ENCODE measurements at places on chromosomes 6 and 20.

DNA sequence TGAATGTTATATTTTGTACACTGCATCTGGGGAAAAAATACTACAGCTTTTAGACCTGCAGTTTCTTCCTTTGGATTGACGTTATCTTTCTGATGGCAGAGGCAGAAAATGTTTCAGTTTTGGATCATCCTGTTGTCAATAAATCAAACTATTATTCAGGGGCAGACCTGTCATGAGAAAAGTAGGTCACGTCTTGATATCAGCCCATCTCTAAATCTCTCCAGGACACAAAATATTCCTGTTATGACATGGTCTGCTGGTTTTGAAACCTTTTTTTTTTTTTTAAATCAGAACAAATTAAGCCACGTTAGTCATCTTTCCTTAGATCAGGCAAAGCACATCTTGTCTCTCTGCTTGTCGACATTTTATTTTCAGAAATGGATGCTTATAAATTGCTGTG is 24.0 kb downstream of the IL20RA start:
- no peak for DNase-seq

DNA sequence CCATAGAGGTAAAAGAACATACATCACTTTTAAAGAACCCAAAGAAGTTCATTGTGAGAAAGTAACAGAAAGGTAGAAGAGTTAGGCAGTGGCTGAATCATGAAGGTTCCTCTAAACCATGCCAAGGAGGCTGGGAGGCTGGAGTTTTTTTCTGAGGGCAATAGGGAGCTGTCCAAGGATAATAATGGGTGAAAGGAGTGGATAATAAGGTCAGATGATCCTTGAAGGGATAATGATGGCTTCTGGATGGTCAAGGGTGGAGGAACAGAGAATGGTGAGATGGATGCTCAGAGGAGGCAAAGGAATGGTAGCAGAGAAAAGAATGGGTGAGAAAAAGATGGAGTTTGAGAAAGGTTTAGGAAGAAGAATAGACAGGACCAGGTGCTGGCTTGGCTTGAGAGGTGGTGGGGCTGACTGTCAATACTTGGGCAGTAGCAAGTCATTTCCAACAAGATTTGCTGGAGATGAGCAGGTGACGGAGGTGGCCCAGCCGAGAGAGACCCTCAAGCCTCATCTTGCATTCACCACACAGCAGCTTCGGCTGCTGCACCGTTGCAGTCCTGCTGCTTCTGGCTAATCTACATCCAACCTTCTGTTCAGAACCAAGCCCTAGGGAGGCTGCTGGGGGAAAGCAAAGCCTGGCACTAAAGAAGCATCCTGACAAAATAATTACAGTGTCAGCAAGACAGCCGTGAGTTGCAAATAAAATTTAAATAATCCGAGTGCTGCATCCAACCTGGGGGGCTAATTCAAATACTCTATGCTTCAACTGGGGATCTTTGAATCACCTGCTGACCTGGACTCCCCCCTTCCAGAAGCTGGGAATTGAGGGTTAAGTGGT is 131.2 kb upstream of the KCNG1 start:
- no peak for DNase-seq

DNA sequence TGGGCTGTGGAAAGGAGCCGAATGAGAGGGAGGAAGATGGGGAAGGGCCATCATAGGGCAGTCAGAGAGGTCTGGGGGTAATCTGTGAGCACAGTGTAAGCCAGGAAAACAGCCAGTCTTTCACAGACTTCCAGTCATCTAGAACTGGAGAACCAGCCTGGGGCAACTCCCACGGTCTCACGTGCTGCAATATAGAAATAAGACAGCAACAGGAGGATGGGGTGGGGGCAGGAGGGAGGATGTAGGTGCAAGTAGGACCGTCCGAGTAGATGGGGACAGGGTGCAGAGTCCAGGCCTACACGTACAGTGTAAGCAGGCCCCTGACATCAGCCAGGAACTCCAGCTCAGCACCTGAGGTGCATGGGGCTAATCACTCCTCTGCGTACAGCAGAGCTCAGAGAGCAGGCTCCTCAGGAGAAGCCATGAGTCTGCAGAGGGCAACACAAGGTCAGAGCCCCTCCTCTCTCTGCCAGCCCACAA is 58.2 kb upstream of the TNFAIP3 start:
- no peak for DNase-seq

GRCh38 chr6:48184648-48185047 is 73.7 kb upstream of the PTCHD4 start:
- DNase-seq: no peak

GRCh38 chr6:164826831-164827468 is 482.5 kb downstream of the C6orf118 start:
- no peak for DNase-seq

DNA sequence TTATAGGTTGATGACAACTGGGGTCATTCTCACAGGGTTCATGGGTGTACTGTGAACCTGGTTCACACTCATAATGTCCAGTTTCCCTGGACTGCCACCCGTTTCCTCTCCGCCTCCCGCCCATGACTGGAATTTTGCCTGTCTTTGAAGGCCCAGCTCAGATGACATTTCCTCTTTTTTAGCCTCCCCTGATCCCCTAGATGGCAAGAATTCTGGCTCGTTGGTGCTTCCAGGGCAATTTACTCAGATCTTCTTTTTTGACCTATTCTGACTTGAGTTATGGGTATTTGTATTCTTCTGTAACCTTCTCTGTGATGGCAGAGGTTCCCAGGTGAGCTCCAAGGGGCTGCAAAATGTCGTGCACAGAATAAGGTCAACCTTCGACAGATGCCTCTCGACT is 5.7 kb upstream of the CITED2 start:
- no peak for DNase-seq

DNA sequence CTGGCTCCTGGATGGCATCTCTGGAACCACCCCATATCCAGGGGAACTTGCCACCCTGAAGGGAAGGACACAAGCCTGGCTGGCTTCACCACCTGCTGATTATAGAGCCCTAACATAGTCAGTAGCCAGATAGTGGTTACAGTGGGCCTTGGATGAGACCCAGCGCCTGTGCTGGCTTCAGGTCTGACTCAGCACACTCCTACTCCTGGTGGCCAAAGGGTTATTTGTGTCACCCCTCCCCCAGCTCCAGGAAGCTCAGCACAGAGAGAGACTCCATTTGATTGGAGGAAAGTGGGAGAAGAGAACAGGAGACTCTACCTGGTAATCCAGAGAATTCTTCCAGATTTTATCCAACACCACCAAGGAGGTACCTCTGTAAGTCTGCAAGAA is 12.8 kb downstream of the SNX14 start:
- no peak for DNase-seq

DNA sequence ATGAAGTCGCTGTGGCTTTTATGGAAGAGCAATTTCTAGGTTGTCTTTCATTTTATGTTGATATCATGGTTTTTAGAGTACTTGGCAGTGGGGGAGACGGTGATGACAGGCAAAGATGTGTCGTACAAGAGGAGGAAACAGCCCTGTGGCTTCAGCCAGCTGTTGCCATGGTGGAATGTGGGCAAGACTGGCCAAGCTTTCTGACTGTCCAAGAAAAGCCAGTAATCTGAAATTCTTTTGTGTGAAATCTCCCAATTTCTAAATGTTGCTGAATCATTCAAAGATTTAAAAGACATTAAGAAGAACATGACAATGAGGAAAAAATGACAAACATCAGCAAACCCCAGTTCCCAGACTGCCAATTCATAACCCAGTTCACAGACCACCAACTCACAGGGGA is 23.1 kb downstream of the PFDN4 start:
- no peak for DNase-seq

GRCh38 chr6:41642090-41642959 is 4.1 kb downstream of the MDFI start:
- DNase-seq: no peak
